Right hindlimb (tissue), 1 donor: ENCODE measurements at places on chromosomes 4 and X.

DNA sequence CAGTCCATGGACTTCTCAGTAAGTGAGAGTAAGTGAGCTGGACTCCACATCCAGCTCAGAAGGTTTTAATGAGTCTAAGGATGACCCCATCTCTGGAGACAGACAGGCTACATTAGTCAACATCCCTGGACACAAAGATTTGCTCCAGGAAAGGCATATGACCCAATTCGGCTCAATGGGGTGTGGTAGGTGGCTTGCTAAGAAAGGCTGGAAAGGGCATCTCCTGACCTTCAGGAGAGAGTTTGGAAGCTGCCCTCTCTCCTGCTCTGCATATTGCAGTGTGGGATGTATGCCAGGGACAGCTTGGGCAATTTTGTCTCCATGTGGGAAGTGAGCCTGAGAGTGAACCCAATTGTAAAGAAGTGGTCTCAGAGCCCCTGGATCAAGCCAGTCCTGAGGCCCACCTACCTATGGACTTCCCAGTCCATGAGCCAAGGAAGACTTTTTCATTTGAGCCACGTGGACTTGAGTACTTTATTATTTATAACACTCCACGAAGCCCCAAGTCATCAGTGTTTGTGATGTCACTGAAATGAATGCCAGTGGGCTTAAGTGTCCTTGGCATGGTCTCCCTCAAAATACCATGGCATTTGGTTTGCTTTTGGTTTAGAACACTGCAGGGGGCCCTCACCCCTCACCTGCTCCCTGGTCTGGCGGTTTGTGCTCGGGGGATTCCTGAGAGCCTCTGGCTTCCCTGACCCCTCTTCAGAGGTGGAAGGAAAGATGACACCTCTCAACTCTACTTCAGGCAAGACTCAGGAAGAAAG, 10.4 kb upstream of the ABLIM2 start:
- DNase-seq: no peak

DNA sequence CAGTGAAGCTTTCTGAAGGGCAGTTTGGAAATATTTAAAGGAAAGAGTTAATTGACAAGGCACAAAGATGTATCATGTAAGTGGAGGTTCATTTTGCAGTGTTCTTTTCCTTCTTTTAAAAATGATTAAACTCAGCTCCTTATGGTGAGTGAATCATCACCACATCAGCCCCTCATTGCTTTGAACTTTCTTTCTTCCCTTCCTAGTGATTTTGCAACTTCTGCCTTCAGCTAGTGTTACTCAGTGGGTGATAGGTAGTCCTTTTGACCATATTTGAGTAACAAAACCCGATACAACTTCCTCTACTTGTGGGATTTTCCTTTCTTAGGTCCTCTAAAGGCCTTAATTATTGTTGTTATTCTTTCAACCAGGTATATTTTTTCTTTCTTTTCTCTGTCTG, 8.2 kb downstream of the ZCCHC4 start:
- no peak for DNase-seq

- DNase-seq: no peak
These were observed 52.8 kb downstream of the NFKB1 start for GRCh38 chr4:102553982-102554381.

- DNase-seq: no peak
These were observed 22.6 kb downstream of the SNCA start for GRCh38 chr4:89814362-89814761.

DNA sequence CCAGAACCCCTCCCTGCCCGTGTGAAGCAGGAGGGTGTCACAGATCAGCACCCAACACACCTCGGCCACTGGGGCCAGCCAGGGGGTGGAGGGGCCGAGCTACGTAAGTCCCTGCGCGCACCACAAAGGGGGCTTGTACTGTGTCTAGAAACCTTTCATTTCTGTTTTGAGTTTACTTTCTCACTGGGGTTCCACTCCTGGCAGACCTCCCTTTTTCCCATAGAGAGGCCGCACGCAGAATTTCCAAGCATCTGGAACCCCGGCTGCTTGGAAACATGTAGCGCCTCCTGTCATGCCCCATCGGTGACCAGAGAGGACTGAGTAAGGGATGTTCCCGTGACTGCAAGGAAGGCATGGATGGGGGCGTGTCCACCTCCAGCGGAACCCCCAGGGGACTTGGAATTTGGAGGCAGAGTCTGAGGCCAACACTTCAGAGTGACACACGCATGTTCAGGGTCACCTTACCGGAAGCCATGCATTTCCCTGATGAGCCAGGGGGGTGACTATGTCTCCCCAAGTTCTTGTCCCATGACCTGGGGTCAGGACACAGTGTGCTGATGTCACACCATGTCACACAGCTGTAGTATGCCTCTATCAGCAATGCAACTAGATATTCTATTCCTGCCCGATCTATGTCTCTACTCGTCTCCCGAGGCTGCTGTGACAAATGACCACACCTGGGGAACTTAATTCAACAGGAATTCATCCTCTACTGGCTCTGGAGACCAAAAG, 105.3 kb downstream of the DHRSX start:
- DNase-seq: no peak

DNA sequence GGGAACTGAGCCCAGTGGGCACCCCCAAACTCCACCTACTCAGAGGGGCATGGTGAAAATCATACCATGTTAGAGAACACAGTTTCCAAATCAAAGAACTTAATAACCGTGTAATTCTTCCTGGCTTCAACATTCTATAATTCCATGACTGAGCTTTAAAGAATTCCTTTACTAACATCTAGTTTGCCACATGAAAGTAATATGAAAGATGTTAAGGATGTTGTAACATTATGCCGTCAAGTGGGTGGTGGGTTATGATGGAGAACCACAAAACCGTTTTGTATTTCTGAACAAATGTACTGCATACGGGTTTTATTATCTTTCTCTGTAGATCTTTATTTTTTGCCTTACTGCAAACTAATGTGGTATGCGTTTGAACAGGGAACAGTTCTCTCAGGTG, 549.0 kb upstream of the MAGEB2 start:
- DNase-seq: no peak

GRCh38 chr4:47451657-47452056, 11.8 kb downstream of the COMMD8 start:
- no peak for DNase-seq

DNA sequence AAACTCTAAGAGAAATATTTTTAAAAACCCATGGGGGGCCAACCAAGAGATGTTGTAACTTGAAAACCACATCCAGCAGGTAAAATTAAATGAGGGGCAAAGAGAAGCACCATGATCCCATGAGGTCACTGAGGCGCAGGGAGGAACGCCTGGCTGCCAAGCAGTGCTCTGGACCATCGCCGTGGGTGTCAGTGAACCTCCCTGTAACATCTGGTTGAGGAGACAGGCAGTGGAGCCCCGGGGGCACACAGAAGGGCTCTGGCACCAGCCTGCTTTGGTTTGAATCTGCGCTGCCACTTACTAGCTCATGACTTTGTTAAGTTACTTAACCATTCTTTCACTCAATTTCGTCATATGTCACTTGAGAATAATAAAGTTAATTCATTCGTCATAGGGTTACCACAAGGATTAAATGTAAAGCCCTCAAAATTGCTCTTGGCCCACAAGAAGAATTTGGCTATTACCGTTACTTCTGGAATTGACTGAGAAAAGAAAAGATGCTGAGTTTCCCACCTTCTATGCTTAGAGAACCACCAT, 41.6 kb upstream of the SLC25A4 start:
- DNase-seq: no peak

DNA sequence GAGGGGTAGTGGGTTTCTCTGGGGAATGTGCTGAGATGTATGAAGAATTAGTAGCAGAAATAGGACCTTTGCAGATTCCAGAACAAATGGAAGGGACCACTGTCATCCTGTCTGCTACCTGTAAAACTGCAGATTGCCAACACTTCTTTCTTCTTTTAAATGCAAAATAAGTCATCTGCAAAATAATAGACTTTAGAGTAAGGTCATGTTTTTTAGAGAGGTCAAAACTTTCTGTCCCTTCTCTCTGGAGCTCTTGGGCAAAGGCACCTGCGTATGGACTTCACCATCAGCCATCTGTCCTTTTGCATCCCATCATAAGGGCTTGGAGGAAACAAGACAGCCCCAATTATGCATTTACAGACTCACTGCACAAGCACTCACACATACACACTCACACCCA, 121.1 kb upstream of the PPARGC1A start:
- no peak for DNase-seq

DNA sequence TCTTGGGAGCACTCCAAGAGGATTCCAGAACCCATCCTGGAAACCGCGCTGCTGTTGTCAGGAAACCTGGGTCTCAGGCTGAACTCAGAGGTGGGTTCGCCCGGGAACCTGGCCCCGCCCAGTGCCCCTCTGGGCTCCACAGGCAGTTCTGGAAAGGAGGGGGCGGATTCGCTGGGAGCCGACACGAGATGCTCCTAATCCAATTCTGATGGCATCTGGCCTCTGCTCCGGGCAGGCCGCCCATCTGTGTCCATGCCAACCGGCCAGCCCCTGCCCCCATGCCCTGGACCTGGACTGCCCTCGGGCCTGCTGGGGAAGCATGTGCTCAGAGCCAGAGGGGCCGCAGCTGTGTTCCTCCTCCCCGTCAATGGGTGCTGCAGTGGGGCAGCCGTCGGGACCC, 21.0 kb downstream of the ATP2B3 start:
- no peak for DNase-seq

- DNase-seq: peak; percentile 75
These were observed at the start of gene ZNF630 for GRCh38 chrX:48071064-48071985. ZNF630 (minus strand) TSS chrX:48071640; CDS start chrX:48066886, 4,754 bp downstream.

- DNase-seq: peak; percentile 32
These were observed 14.6 kb upstream of the SLC25A4 start for GRCh38 chr4:185128272-185129119.

DNA sequence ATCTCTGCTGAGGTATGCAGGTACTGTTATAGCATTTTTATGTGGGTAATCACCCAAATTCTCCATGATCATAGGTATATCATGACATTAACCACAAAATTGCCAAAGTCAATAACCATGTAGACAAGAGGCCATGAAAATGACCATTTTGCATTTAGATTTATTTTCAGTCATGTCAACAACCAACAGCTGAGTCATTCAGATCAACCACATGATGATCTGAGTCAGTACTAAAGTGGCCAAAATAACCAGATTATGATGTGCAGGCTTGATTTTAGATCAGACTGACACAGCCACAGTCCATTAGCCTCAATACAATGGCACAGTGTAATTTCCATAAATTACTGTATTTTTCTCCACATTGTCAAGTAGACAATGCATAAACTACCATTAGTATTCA, 240.5 kb downstream of the GRIA3 start:
- DNase-seq: no peak

DNA sequence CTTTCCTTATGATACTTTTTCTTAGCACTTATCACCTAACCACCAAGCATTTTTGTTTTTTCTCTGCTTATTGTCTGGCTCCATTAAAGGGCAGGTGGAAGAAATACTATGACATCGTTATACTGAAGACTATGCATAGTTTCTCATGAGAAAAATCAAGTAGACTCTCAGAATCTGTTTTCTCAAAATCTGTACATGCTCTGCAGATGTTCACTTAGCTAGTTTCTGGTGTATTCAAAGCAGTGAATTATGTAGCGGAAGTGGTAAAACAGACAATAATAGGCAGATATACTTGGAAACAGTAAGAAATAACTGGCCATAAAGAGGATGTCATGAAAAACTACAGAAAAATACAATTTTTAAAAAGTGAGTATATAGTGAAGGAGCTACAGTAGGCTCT, 146.0 kb downstream of the STIM2 start:
- no peak for DNase-seq

GRCh38 chr4:15400226-15400625, 27.6 kb upstream of the C1QTNF7 start:
- no peak for DNase-seq

DNA sequence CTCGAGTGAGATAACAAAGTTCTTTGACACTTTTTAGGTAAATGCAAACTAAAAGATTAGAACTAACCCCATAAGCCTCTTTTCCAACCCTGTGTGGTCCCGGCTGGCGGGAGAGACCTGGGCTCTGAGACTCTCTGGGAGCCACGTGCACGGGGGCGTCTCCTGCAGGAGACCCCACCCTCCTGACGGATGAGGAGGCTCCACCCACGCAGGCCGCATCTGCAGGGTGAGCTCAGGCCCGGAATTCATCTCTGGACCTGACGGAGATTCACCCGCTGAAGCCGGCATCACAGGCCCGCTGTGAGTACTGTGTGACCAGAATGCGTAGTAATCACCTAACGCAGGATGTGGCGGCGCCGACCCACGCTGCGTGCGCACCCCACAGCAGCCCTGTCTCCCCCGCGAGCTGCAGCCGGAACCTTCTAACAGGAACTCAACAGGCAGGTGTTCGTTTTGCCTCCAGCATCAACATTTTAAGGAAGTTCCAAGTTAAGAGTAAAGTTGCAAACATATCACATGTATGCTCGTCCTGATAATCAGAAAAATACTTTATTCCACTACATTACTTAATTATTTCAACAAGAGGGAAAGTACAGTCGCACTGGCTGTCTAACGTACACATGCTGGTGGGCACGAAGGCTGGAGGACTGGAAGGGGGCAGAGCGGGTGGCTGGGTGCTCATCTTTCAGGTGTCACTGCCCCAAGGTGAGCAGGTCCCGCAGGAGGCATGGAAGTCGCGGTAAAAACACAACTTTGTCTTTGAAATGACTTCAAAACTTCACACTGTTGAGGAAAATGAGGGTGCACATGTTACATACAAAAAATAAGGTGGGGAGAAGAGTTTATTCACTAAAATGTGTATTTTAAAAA, 44.5 kb downstream of the FGFRL1 start:
- peak; percentile 72 for DNase-seq

GRCh38 chr4:188332265-188332664, 193.0 kb downstream of the TRIML1 start:
- peak; percentile 20 for DNase-seq

- DNase-seq: no peak
These were observed 231.5 kb downstream of the SLC7A11 start for GRCh38 chr4:138010639-138011038.

- DNase-seq: no peak
These were observed 119.6 kb upstream of the NDP start for GRCh38 chrX:44092778-44093177.

- no peak for DNase-seq
These were observed 28.2 kb upstream of the TLR2 start for GRCh38 chr4:153655928-153656327.

- DNase-seq: no peak
These were observed 14.1 kb downstream of the SRPX start for GRCh38 chrX:38206542-38206941.

- DNase-seq: no peak
These were observed 42.9 kb downstream of the ALPK1 start for GRCh38 chr4:112340023-112340422.

DNA sequence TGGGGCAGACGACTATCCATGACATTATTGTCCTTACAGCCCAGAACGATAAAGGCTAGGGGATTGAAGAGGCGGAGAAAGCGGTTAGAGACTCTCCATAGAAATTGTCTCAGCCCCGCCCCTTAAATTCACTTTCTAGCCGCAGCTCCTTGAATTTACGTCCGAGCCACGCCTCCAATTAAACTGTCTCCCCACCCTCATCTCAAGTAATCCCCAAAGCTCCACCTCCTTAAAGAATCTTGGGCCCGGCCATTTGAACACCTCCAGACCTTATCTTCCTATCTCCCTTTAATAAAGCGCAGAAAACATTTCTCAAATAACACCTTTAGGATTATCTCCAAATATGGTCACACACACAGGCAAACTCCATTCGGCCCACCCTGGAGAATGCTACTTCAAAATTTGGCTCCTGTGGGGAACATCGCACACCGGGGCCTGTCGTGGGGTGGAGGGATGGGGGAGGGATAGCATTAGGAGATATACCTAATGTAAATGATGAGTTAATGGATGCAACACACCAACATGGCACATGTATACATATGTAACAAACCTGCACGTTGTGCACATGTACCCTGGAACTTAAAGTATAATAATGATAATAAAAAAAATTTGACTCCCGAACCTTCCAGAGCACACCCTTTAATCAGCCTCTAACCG, 7.2 kb upstream of the MAGIX start:
- DNase-seq: no peak

- DNase-seq: no peak
These were observed 167.8 kb downstream of the GASK1B start for GRCh38 chr4:158005021-158005420.
